Pancreas (tissue), 10 donors: ENCODE measurements at places on chromosomes 7 and 10.

DNA sequence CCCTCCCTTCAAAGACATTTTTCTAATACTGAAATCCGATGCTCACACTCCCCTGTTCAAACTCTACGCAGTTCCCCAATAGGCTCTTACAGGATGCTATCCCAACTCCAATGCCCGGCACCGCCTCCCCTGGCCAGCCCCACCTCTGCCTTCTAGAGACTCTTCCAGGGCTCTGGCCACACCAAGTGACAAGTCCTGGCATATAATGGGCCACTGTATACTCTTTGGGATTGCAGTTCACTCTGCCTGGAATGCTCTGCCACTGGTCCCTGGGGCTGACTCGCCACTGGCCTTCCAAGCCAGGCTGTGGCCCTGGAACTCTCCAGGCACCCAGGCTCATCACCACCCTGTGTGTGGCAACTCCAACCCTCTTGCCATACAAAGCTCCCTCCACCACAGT is 3.1 kb upstream of the BRI3 start:
- no peak for DNase-seq

GRCh38 chr10:6346631-6347030 is 143.9 kb downstream of the PFKFB3 start:
- no peak for DNase-seq

- DNase-seq = no peak
These were observed 37.8 kb downstream of the PTPRN2 start for GRCh38 chr7:158549616-158550393.

DNA sequence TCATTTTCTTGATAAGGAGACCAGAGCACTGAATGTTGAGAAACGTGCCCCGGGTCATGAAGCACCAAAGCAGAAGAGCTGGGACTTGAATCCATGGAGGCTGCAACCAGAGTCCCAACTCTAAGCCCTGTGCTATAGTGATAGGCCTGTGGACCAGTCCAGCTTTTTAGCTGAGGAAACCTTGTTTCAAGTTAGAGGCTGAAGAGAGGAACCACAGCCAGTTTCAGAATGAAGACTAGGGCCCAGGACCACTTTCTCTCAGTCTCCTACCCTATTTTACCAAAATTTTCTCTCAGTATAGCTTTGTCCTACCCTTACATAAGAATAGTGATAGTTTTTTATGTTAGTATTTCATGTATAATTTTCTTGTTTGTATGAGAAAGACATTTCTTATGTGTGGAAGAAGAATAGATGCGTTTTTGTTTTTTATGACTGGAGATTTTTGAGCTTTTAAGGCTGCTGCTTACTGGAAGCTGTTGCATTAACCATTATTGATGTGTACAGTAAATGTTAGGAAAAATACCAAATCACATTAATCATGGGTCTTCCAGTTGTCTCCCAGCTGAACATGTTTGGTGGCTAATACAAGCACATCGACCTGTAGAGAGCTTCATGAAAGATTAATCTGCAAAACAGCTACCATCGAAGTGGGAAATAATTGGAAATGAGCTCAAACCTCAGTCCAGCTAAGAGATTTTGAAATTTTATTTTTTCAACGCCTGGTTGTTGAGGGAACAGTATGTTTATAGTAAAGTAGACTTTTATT is 45.0 kb upstream of the CSTF2T start:
- no peak for DNase-seq

DNA sequence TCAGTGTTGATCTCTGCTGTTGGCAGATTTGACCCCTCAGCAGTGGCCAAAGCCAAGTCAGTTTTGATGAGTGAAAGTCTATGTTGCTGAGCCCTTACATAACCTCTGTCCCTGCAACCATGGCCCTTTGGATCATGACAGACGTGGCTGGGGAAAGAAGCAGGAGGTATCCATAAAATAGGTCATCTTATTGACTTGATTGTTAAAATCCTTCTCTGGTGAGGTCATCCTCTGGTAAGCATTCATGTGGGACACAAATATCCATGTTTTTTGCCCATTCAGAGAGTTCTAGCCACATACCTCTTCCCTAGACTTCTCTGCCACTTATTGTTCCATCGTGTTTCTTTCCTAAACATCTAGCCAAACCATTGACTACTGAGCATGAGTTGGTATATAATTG is 251.9 kb upstream of the PTER start:
- no peak for DNase-seq

DNA sequence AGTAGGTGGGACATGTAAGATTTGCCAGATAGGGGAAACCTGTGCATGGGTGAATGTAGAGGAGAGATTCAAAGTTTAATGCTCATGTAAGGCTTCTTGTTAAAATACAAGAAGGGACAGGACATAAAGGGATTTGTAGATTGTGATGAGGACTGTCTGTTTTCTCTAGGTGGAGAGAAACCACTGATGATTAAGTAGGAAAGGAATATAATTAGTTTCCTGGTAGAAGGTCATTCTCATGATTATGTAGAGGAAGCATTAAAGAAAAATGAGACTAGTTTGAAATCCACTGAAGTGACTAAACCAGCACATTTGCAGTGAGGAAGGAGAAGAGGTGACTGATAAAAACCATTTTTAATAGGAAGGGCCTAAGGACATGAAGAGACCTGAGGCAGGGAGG is 19.6 kb upstream of the MACC1 start:
- no peak for DNase-seq
